ENCODE measurements at places on chromosomes 7 and 10. TPM values are rescaled to one million over a fixed set of nuclear protein-coding genes. Genes with fewer than 3 reads are reported as not detected.

DNA sequence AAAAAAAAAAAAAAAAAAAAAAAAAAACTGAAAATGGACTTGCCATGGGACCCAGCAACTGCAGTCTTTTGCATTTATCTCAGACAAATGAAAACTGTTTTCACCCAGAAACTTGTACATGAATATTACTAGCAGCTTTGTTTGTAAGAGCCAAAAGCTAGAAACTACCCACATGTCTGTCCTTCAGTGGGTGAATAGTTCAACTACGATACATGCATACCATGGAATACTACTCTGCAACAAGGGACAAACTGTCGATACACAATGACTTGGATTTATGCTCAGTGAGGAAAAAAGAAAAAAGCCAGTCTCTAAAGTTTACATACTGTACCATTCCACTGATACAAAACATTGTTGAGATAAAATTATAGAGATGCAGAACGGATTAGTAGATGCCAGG is 195.6 kb downstream of the KIAA1217 start:
- no peak for DNase-seq

- no peak for DNase-seq
Measured at GRCh38 chr10:482051-482501, 207.4 kb downstream of the DIP2C start.

GRCh38 chr7:105060437-105060836 is 46.4 kb downstream of the KMT2E start:
- no peak for DNase-seq

DNA sequence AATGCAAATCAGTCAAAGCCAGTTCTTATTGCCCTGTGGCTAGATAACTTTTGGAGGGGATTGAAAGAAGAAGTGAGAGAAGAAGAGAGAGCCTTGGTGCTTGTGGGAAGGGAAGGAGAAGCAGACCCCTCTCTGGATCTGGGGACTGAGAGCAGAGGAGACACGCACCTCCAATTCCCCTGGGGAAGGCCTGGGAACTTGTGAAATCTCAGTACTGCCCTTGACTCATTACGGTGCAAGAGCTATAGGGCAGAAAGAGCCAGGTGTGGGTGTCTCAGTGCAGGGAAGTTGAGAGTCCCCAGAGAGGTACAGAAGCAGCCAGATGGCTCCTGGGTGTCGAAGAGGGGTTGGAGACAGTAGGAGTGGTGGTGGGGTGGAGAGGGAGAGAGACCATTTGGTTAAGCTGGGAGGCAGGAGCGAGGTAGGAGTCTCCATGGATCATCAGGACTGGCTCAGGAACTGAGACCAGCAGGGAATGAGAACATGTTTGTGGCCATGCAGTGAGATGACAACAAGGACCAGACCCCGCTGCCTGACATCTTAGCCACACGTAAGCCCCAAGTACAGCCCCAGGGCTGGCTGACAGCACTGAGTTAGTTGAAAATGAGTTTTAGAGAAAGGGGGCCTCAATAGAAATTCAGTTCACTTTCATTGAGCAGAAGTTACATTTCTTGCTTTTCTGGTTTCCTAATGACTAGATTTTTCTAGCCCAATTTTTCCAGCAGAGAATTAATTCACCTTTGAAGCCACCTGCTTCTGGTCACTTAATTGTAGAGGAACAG is 238.2 kb downstream of the BUB3 start:
- no peak for DNase-seq

VGF gene
- 7.1 TPM for total RNA-seq

GPR37 gene
- total RNA-seq, result 0.95 TPM

DNA sequence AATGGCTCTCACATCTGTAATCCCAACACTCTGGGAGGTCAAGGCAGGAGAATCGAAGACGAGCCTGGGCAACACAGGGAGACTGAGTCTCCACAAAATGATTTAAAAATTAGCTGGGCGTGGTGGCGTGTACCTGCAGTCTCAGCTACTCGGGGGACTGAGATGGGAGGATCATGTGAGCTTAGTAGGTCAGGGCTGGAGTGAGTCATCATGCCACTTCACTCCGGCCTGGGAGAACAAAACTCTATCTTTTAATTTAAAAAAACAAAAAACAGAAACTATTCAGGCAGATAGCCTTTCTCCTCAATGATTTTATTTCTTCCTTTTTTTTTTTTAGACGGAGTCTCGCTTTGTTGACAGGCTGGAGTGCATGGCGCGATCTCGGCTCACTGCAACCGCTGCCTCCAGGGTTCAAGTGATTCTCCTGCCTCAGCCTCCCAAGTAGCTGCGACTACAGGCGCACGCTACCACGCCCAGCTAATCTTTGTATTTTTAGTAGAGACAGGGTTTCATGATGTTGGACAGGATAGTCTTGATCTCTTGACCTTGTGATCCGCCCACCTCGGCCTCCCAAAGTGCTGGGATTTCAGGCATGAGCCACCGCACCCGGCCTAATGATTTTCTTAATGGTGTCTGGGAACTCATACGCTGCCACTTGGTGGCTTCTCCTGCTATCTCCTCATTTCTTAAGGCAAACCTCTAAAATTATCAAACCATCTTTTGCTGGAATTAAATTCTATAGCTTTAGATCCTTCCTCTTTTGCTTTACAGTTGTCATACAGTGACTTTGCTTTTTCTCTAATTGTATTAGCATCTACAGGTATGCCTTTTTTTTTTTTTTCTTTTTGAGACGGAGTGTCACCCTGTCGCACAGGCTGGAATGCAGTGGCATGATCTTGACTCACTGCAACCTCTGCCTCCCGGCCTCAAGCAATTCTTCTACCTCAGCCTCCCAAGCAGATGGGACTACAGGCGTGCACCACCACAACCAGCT is 22.9 kb downstream of the SRPK2 start:
- no peak for DNase-seq

MUC3A gene
- not detected for total RNA-seq

- DNase-seq, result no peak
Measured at GRCh38 chr10:6819301-6819700, 239.2 kb upstream of the PRKCQ start.

GRCh38 chr7:39880556-39880955 is 69.5 kb upstream of the CDK13 start:
- DNase-seq, result no peak

GRCh38 chr10:125788156-125789034 is 12.8 kb upstream of the MMP21 start:
- DNase-seq, result no peak

- no peak for DNase-seq
Measured at GRCh38 chr7:2785071-2785500, 59.0 kb downstream of the GNA12 start.

- DNase-seq, result no peak
Measured at GRCh38 chr10:93498166-93498565, 1.8 kb downstream of the CEP55 start.

GRCh38 chr7:116990056-116990455 is 36.8 kb downstream of the ST7 start:
- DNase-seq, result no peak

- no peak for DNase-seq
Measured at GRCh38 chr10:102783568-102783967, 39.8 kb downstream of the WBP1L start.

GRCh38 chr7:38178695-38179344 is 775 bp downstream of the STARD3NL start:
- peak; percentile 60 for DNase-seq

GPR85 gene
- total RNA-seq, result 2.7 TPM

- DNase-seq, result no peak
Measured at GRCh38 chr7:90681336-90682022, 85.4 kb downstream of the CDK14 start.

- DNase-seq, result no peak
Measured at GRCh38 chr7:36792421-36792820, 68.1 kb upstream of the AOAH start.

- DNase-seq, result no peak
Measured at GRCh38 chr7:41576166-41576565, 126.7 kb downstream of the INHBA start.

All from H4 (cell line).